ENCODE measurements at places on chromosomes 4 and X.

DNA sequence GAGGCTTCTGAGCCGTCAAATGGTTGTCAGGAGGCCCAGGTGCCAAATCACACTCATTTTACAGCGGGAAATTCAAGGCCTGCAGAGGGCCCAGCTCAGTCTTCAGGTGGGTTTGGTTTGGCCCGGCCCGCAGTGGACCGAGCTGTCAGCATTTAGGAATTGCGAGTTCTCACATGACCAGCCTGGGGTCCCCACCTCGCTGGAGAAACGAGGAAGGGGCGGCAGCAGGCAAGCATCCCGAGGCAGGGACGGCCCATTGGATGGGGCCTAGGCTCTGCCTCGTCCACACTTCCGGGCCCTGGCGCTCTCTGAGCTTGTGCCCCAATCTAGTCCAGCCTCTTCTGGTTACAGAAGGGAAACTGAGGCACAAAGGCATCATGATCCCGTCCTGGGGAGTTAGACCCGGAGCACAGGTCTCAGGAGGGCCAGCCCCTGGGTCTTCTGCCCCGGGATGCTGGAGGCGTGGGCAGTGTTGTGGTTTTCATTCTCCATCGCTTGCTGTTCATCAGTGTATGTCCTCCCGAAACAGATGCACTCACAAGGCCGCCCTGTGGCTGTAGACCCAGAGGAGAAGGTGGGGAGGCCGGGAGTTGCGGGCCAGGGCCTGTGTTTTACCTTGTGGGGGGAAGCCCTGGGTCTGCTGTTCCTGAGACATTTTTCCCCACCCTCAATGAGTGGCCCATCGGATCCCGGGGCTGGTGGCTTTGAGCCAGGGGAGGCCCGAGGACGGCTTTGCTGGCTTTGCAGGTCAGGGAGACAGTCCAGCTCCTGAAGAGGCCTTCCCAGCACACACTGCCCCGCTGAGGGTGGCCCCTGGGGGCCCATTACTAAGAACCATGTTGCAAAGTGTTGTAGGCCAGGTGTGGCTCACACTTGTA, 8.9 kb downstream of the PSAPL1 start:
- no peak for DNase-seq

DNA sequence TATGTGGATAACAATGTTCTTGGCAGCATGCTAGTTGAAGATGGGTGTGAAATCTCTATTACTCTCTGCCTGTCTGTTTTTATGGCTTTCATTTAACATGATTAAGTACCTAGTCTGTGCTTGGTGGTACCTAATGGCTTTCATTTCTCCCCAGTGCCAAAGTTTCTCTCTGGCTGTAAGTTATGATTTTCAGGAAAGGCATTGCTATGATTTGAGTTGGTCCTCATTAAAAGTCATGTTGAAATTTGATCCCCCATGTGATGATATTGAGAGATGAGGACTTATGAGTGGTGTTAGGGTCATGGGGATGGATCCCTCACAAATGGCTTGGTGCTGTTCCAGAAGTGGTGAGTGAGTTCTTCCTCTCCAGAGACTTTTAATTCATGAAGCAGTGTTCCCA, 162.4 kb upstream of the IL15 start:
- no peak for DNase-seq

DNA sequence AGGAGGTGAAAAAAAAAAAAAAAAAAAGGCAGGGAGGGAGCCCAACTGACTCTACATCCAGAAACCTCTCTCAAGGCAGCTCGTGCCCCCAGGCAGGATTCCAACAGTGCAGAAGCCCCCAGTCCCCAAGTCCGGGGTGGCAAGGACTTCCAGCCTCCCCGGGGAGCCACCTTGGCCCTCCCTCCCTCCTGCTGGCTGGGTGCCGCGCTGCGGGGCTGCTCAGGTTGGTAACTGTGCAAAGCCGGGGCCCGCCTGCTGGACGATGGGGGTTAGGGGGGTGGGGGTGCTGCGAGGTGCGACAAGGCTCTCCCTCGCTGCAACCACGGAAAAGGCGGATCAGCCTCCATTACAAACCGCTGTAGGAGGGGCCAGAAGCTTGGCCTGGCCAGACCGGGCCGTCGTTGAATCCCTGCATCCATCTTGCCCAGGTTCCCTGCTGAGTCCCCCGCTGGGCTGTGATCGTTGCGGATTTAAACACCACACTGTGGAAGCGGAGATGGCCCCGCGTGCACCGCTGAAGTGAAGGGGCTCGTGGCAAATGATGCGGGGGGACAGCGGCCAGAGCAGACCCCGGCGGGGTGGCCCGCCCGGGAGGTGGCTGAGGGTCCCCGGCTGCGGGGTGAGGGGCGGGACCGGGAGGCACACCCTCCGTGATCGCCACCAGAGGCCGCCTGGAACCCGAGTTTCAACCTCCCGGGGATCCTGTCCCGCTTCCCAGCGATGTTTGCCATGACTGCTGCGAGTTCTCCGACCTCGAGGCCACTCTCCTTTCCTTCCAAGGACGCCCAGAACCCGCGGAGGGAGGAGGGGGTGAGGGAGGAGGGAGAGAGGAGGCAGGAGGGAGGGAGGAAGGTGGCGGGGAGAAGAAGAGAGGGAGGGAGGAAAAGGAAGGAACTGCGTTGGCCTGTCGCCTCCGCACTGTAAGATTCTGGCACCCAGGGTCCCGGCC, 58.0 kb upstream of the DDX3X start:
- peak; percentile 24 for DNase-seq

- no peak for DNase-seq
Observed at GRCh38 chr4:59971952-59972351, 1228.2 kb upstream of the ADGRL3 start.

- DNase-seq, result no peak
Observed at GRCh38 chr4:142977182-142977581, 131.1 kb upstream of the INPP4B start.

DNA sequence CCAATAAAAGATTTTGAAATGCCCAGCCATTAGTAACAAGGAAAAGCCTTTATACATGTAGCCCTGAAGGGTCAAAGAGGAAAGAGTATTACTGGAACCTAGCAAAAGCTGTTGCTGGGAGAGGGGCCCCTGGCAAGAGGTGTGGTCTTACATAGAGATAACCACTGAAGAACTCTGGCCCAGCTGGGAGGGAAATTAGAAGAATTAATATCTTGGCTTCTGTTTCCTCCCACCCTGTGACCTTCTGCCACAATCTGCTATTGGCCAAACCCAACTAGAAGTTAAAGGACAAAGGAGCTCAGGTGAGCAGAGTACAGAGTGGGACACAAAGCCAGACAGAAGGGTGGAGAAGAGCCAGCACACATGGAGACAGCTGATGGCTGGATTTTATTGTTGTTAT, 39.3 kb upstream of the CCNG2 start:
- no peak for DNase-seq

GRCh38 chrX:107273795-107274194, 67.4 kb downstream of the DNAAF6 start:
- DNase-seq, result no peak

DNA sequence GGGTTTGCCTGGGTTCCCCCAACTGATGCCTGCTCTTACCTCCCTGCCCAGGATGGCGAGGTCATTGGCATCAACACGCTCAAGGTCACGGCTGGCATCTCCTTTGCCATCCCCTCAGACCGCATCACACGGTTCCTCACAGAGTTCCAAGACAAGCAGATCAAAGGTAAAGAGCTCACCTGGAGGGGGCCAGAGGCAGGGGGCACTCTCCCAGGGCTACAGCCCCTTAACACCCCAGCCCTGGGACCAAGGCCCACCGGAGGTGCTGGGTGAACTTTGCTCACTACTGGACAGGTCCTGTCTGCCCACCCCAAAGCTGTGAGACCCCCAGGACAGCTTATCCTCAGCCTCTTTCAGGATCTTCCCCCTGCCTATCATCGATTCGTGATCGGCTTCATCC, 24.5 kb downstream of the HTRA3 start:
- no peak for DNase-seq

- no peak for DNase-seq
Observed at GRCh38 chr4:84631573-84631972, 48.6 kb downstream of the CDS1 start.

- no peak for DNase-seq
Observed at GRCh38 chr4:183330841-183331240, 8.6 kb upstream of the CLDN24 start.

- DNase-seq, result no peak
Observed at GRCh38 chrX:75156531-75156945, 455 bp upstream of the ABCB7 start.

- no peak for DNase-seq
Observed at GRCh38 chr4:189032606-189033338, 893.5 kb downstream of the TRIML1 start.

DNA sequence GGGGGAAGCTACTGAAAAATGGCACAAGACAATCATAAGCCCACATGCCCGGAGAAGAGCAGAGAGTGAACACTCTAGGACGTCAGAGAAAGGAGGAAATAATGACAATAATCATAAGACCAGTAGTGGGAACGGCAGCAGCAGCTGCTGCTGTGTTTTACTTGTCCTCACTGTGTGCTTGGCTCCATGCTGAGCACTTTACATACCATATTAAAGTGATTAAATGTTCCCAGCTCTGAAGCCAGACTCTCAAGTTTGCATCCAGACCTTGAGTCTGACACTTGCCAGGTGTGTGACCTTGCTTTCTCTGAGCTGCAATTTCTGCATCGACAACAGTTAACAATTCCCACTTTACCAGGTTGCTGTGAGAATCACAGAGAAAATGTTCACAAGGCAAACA, 255.4 kb downstream of the SPANXN1 start:
- no peak for DNase-seq

GRCh38 chr4:169604131-169604900, 8.1 kb downstream of the NEK1 start:
- no peak for DNase-seq

DNA sequence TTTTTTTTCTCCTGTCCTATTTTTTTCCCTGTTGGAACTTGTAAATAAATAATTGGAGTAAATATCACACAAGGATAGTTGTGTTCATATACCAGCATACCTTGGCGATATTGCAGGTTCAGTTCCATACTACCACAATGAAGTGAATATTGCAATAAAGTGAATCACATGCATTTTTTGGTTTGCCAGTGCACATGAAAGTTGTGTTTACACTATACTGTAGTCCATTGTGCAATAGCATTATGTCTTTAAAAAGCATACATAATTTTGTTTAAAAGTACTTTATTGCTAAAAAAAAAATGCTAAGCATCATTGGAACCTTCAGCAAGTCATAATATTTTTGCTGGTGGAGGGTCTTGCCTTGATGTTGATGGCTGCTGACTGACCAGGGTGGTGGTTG, 88.6 kb downstream of the GSTCD start:
- no peak for DNase-seq

DNA sequence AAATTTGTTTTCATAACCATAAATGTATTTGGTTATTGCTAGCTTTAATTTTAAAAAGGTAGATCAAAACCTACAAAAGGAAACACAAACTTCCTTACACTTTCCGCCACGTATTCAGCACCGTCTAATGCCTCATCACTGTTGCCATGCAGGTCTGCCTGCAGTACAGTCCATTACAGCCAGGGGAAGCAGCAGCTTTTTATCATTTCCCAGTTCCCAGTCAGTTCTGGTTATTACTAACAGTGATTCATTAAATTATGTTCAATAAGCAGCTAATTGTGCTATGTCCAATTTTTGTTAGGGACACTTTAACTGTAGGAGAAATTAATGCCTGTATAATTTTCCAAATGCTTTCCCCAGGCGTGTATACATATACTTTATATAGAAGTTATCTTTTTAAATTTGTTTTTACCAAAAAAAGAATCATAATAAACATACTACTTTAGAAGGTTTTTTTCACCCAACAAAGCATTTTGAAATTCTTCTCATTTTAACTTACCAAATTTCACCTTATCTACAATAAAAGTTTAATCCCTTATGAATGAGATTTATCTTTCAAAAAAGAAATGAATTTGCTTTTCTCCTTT, 93.3 kb downstream of the ANXA3 start:
- DNase-seq, result no peak

DNA sequence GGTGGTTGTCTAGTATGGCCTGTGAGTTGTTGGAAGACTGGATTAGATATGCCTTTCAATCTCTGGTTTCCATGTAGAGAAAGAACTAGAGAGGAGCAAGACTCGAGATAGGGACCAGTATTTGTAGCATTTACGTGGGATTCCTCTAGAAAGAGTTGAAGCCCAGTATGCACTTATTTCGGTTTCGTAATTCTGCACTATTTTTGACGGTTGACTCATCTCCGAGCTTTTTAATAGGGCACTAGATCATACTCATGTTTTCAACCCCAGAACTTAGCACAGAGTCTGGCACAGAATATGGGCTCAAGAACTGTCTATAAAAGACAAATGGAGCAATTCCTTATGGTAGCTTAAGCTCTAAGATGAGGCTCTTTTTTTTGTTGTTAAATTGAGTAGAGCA, 15.7 kb downstream of the HELT start:
- no peak for DNase-seq

DNA sequence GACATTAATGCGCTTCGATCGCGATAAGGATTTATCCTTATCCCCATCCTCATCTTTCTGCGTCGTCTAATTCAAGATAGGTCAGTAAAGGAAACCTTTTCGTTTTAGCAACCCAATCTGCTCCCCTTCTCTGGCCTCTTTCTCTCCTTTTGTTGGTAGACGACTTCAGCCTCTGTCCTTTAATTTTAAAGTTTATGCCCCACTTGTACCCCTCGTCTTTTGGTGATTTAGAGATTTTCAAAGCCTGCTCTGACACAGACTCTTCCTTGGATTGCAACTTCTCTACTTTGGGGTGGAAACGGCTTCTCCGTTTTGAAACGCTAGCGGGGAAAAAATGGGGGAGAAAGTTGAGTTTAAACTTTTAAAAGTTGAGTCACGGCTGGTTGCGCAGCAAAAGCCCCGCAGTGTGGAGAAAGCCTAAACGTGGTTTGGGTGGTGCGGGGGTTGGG, 528 bp upstream of the FGF2 start:
- DNase-seq, result no peak

GRCh38 chrX:66050140-66050569, 10.3 kb upstream of the VSIG4 start:
- DNase-seq, result no peak

GRCh38 chr4:87865288-87865687, 32.5 kb downstream of the MEPE start:
- DNase-seq, result no peak

DNA sequence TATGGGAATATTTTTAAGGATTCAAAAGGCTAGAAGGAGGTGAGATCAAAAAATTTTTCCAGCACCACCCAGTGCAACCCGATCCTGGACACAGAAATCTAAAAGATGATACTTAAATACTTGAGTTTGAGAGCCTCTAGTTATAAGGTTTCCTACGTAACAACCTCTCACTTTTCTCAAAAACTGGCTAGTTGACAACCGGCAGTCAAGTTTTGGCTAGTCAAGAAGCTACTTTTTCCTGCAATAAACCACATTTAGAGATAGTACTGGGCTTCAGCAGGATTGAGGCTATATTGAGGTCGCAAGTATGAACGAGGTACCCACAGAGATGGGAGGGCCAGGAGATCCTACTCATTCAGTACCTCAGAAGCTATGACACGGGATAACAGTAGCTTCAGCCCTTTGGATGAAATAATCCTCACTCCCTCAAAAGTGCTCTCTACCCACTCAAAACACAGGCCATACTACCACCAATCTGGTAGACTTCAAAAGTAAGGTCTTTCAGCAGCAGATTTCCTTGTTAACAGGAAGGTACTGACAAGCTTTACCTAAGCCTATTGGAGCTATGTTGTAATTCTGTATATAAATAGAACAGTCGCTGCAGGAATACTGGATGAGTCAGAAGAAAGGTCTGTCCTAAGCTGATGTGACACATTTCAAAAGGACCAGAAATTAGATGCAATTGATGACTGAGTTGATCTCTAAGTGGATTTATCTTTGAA, 1.5 kb upstream of the TSPAN5 start:
- DNase-seq, result no peak

GRCh38 chrX:536616-537015, 94.0 kb upstream of the SHOX start:
- DNase-seq, result no peak

GRCh38 chr4:25729564-25729963, 73.9 kb downstream of the SLC34A2 start:
- no peak for DNase-seq

- no peak for DNase-seq
Observed at GRCh38 chrX:153901753-153902140, 2.7 kb upstream of the AVPR2 start.

Data from activated T-helper 9 cell treated with anti-CD3 and anti-CD28 coated beads, Interleukin-2, amount 50 U/mL, for 16 hours (primary cell).